SJSA1 (cell line): ENCODE measurements at places on chromosomes 5 and 9.

DNA sequence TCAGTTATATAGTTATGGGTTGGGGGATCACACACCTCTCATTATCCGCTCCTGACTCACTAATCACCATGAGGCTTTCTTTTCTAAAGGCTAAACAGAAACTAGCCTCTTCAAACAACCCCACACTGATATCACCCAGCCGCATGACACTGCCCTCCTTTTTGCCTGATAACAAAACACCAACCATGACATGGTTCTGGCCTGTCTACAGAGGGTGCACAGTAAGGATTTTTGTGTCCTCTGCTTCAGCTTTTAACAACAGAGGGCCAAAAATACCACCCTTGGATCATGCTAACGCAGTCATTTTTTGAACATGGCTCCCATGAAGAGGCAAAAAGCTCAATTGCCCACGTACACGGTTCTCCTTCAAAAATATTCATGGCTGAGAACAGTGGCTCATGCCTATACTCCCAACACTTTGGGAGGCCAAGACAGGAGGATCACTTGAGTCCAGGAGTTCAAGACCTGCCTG is 4.0 kb downstream of the CMBL start:
- no peak for DNase-seq

- no peak for DNase-seq
Observed at GRCh38 chr9:134251296-134252069, 74.8 kb upstream of the RXRA start.

DNA sequence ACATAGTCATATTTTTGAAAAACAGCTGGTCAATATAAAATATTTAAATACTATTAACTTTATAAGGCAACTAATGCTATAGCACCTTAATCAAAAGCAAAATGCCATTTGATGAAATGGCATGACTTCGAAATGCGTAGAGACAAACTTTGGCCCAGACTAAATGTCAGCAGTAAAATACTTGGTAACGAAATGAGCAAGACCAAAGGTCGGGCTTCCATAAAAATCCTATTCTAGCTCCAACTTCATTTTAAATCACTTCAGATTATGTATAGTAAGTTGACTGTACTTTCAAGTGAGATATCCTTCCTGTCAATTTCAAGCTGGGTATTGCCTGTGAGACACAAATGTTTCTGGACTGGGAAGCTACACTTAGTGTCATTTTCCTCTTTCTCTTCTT is 805.4 kb upstream of the ZNF608 start:
- no peak for DNase-seq

- no peak for DNase-seq
Observed at GRCh38 chr5:145551714-145552113, 283.4 kb downstream of the PRELID2 start.

GRCh38 chr9:18887546-18887945 is 145.5 kb downstream of the SAXO1 start:
- DNase-seq: no peak

- no peak for DNase-seq
Observed at GRCh38 chr5:116922532-116922931, 347.9 kb upstream of the SEMA6A start.

- DNase-seq: no peak
Observed at GRCh38 chr9:105639936-105640335, 22.3 kb upstream of the TAL2 start.

DNA sequence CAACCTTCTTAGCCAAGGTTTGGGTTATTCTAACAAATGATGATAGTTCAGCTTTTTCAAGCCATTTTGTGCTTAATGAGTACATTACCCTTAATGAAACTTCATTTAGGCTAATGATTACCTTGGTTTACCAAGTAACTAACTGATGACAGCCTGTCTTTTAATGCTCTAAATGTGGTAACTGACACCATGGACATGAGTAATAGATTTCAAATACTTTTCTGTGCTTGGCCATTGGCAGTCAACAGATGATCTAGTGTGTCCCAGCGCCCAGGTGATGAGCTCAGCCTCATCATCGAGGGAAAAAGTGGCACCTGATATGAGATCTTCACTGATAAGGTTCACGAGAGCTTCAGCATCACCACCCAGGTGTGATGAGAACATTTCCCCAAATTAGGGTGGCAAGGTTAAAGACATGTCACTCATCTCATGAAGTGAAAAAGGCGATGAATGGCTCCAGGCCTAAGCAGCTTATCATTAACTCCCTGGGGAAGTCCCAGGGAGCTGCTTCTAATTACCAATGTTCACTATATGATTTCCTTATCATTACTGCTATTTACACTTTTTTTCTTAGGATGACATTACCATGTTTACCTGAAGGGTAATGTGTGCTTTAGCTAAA is 296.0 kb downstream of the SPOCK1 start:
- no peak for DNase-seq

GRCh38 chr5:28576022-28576421 is 1537.6 kb upstream of the CDH9 start:
- DNase-seq: no peak

GRCh38 chr9:123848447-123849085 is 81.4 kb downstream of the DENND1A start:
- no peak for DNase-seq

GRCh38 chr9:122091682-122092592 is 1.2 kb downstream of the TTLL11 start:
- DNase-seq: no peak

DNA sequence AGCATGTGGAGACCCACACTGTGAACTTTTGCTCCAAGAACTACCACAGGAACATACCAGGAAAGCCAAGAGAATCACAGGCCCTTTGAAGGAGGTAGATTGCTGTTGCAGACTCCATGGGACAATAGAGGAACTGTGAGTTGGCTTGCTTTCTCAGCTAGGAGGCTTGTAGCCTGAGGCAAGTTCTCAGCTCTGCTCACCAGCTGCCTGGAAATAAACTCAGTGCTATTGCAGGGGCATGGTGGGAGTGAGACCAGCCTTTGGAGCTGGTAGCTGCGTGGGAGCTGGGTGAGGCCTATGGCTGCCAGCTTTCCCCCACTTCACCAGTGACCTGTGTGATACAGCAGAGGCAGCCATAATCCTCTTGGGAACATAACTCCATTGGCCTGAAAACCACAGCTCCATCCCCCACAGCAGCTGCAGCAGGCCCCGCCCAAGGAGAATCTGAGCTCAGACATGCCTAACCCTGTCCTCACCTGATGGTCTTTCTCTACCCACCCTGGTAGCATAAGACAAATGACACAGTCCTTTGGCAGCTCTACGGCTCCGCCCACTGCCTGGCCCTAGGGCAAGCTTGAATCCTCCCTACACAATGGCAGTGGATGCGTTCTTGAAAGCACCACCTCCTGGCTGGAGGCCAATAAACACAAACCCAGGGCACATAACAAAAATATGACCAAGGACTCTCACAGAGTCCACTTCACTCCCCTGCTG is 389.5 kb downstream of the KIF4B start:
- DNase-seq: no peak

GRCh38 chr9:92620845-92621244 is 49.1 kb downstream of the IPPK start:
- DNase-seq: no peak

DNA sequence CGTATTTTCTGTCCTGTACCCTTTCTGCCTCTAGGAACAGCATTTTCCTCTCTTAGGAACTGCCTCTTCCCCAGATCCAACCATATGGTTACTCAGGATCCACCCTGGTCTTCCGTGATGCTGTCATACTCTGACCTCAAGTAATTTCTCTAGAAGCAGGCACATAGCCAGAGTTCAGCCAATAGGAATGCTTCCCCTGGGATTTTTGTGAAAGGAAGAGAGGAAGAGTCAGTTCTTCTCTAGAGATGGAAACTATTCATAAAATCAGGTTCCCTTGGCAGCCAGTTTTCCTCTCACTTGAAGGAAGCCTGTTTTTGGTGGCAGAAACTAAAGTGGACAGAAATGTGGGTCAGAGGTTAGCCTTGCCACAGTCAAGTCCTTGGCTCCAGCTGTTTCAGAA is 400.1 kb upstream of the PCSK5 start:
- DNase-seq: no peak

DNA sequence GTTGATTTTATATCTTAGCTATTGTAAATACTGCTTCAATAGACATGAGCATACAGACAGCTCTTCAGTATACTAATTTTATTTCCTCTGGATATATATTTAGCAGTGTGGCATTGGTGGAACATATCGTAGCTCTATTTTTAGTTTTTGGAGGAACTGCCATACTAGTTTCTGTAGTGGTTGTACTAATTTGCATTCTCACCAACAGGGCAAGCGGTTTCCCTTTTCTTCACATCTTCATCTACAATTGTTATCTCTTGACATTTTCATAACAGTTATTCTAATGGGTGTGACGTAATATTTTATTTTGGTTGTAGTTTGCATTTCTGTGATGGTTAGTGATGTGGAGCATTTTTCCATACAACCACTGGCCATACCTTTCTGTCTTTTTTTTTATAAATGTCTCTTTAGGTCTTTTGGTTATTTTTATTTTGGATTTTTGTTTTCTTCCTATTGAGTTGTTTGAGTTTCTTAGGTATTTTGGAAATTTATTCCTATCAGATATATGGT is 32.5 kb downstream of the TAF11L14 start:
- DNase-seq: no peak

GRCh38 chr9:14434158-14434504 is 120.2 kb upstream of the NFIB start:
- no peak for DNase-seq

DNA sequence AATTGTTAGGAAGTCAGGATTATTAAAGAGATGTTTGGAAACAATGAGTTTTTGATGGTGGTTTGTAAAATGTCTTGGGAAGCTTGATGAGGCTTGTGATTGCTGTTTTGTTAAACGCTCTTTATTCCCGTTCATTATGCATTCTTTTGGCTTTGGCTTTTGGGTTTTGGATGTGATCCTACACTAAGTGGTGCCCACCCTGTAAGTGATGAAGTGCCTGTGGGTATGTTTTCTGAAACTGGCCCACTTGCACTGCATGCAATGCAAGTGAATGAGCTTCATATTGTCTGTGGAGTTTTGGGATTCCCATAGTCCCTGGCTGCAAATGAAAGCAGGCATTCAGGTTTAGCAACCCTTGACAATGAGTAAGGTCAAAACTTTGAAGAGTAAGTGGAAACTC is 1035.5 kb upstream of the WWC1 start:
- no peak for DNase-seq

DNA sequence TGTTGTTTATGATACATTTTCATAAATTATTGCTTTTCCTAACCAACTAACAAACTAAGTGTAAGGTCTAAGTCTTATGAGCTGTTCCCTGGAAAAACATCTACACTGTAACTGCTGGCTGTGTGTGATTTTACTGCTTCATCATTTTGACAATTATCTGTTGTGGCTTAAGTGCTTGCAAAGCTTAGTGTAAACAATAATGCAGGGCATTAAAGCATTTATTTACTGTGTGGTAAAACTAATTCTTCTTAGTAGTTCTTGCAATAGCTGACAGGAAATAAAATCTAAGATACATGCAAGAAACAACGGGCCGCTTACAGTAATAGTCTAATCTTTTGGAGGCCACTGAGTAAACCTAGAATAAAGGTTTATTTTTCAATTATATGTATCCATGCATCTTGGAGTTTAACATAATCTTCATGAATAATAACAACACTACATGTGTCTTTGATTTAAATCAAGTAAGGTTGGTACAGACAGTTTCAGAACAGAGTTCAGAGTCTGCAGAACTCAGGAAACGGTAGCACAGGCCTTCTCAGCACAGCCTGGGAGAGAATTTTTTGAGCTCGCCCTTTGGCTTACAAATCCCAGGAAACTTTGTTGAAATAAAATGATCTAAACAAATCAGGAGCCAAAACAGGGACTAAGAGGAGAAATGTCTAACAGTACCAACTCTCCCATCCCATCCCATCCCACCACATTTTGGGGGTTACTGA is 473.1 kb downstream of the NR2F1-AS1 start:
- DNase-seq: peak; percentile 10

- DNase-seq: no peak
Observed at GRCh38 chr9:112360047-112360804, 19.7 kb upstream of the HSDL2 start.

DNA sequence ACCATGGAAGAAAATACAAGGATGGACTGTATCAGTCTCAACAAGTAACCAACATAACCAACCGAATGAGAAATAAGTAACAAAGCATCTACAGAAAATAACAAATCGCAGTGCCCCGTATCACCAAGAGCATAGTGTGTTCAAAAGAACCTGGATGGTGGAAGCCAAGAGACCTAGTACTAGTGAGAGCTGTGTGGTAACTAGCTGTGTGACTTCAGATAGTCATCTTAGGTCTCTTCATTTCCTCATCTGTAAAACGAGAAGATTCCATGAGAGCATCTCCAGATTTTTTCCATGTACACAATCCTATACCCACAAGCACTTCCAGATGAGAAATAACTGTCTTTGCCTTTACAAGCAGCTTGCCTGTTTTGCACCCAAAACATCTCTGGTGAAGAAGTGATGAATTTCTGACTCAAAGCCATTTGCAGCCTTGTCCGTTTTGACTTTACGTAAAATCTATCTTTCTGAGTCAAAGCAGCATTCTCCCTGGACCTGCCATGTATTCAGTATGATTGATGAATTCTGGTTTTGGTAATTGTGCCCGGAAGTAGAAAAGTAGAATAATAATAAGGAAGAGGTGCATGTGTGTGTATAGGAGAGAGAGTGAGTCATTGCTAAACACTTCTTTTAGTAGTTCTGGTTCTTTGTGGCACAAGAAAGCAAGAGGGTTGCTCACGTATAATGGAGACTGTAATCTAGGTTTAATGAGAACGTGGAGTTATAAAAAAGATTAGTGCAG is 41.0 kb downstream of the AOPEP start:
- DNase-seq: no peak

- no peak for DNase-seq
Observed at GRCh38 chr5:93359296-93359959, 221.6 kb downstream of the NR2F1-AS1 start.

- DNase-seq: no peak
Observed at GRCh38 chr9:105637787-105638395, 24.4 kb upstream of the TAL2 start.

DNA sequence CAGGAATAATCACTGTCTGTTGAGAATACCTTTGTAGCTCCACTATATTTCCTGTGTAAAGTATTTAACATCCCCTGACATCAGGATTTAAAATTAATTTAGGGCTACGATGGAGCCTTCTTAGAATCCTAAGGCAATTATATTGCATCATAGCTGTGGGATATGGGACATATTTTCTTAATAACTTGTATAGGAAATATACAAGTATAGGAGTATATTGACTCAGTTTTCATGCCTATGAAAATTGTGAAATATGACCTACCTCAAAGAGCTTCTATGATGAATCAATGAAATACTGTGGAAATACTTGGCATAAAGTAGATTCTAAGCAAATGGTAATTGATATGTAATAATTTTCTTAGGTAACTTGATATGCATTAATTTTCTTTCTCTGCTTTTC is 221.0 kb upstream of the KLF4 start:
- DNase-seq: no peak

GRCh38 chr5:92337772-92338234 is 954.7 kb upstream of the ARRDC3 start:
- DNase-seq: no peak

- no peak for DNase-seq
Observed at GRCh38 chr9:108800632-108801099, 55.1 kb downstream of the ACTL7B start.

- peak; percentile 45 for DNase-seq
Observed at GRCh38 chr9:35553670-35554543, 51.2 kb upstream of the TESK1 start.

GRCh38 chr5:67462147-67462546 is 265.5 kb upstream of the CD180 start:
- DNase-seq: no peak
